ENCODE measurements at places on chromosomes 7 and 10.

DNA sequence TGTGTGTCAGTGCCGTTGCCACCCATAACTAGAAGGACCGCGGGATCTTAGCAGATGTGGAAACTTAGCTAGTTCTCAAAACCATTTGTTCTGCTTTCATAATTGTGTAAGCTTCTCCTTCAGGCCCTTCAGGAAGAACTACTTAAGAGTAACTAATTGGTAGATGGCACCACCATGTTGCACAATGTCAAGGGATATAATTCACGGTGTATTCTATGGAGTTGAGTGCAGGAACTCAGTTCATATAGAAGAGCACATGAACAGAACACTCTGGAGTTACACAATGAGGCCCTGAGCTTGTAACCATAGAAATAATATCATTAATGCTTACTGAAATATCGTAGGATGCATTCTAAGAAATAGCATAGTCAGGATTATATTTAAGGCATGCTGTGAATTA, 126.5 kb upstream of the GAD2 start:
- DNase-seq: no peak

DNA sequence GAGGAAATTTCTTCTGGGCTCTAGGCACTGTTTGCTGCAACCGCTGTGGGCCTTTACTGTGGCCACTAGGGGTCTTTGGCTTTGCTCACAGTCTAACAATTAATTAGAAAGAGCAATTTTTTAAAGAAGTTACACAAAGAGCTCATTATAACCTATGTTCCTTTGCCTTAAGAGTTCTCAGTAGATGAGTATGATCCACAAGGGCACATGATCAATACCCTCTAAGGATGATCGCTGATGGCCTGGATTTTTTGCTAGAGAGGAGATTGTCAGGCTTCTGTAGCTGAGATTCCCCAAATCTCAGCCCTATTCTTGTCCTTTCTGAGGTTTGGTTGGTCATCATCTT, 80.8 kb upstream of the RHOBTB1 start:
- no peak for DNase-seq

DNA sequence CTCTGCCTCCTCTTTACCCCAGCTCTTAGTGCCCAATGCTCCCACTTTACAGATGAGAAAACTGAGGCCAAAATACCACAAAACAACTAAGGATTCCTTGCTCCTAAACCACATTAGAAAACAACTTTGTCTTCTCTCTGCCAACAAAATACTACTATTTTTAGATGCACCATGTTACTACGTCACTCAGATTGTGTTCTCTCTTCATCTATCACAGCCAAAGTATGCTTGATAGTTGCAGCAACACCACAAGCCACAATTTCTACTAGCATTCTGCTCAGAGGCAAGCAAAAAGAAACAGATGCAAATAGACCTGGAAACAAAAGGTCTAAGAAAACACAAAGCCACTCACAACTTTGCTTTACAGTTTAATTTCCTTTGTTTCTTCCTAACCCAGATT, 3.3 kb upstream of the PDE1C start:
- DNase-seq: no peak

DNA sequence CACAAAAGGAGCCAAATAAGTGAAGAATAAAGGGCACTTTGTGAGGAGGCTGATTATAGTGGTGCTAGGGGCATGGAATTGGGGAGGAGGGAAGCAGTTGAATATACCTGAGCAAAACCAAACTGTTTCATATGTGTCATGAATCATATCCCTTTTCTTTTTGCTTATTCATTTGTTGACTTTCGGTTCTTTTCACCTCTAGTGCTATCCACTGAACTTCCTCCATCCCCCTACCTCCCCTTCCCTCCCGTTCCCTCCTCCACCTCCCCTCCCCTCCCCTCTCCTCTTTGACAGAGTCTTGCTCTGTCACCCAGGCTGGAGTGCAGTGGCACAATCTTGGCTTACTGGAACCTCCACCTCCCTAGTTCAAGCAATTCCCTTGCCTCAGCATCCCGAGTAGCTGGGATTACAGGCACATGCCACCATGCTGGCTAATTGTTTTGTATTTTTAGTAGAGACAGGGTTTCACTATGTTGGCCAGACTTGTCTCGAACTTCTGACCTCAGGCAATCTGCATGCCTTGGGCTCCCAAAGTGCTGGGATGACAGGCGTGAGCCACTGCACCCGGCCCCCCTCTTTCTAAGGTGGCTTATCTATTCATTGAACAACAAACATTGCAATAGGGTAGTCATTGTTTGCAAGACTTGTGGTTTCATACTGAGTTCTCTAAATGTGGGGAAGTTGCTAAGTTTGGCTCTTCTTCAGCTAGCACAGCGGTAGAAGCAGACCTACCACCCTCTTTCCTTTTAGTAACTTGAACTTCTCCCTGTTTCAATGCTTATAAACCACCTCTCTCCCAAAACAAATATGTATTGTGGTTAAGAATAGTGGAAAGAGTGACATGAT, 150.4 kb upstream of the PRPS1L1 start:
- no peak for DNase-seq

DNA sequence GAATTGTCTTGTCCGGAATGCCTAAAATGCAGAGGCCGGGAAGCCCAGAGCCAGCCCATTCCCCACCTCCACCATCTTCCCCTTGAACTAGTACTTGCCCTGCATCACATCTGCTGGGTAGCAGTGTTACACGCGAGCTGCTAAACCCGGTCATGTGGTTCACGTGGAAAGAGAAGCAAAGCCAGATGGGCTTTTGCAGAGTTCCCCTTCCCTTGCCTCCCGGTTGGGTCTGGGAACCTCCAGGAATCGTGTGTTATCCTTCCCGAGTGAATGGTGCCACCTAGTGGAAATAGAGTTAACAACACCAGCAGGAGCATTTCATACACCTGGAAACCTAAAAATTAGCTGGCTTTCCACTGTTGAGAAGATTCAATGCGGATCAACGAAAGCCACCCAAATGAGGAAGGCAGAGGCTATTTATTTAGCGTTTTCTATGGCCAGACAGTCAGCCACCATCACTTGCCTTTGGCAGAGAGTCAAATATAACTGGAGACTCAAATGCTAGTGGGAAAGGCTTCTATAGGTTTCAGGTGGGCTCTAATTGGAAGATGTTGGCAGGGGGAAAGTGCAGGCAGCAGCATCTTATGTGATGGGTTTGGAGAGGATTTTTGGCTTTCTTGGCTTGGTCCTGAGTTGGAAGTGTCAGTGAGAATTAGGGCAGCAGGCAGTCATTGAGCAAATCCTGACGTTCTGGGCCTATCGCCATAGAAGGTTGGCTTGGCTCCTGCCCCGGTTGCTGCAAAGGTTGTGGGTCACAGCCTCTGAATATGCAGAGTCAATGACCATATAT, 12.9 kb upstream of the DENND2A start:
- DNase-seq: no peak

DNA sequence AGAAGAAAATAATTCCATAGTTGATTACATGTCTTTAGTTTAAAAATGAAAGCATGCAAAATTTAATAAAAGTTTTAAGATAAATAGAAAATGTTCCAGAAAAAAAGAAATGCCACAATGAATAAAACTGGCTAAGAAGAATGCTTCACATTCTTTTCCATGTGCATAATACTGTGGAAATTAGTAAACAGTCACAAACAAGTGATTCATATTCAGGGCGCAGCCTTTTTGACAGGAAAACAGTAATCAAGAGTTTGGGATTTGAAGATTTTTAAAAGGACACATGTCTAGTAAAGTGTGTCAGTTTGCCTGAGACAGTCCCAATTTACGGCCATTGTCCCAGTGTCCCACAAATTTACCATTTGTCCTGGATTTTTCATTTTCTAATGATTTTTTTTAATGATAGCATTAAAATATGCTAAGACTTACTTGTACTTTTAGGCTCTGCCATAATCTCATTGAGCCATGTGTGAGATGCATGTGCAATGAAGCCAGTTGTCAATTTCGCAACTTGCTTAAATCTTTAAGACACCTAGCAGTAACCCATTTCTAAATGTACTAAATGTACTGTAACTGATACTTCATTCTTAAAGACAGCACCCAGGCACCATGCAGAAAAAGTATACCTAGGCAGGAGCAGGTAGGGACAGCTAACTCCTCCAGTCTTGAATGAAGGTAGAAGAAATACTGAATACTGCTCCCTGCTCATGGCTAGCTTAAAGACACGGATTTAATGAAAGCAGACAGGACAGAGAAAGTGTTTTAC, 46.9 kb downstream of the ZNF438 start:
- DNase-seq: no peak

DNA sequence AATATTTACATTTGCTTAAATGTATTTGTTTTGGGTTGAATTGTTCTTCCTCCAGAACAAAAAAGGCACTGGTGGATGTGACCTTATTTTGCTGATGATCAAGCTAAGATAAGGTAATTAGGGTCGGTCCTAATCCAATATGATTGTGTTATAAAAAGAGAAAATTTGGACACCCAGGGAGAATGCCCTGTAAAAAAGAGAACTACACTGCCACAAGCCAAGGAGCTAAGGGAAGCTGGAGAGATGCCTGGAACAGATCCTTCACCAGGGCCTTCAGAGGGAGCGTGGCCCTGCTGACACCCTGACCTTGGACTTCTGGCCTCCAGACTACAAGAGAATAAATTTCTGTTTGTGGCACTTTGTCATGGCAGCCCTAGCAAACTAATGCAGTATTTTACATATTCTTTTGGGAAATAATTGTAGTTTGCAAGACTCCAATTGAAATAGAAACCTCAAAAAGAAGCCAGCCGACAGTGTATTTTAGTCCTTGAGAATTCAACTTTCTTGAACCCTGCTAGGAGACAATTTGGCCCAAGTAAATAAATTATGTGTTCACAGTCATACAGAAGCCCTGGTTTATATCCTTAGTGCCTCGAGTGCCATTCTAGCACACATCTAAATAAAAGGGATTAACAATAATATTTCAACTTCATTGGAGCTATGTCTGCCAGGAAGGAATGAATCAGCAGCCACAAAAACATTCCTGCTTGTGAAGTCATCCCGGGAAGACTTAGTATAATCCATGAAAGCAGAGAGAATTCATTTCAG, 164.6 kb downstream of the PKD1L1 start:
- peak; percentile 87 for DNase-seq

GRCh38 chr7:118250860-118251494, 26.5 kb downstream of the ANKRD7 start:
- no peak for DNase-seq

DNA sequence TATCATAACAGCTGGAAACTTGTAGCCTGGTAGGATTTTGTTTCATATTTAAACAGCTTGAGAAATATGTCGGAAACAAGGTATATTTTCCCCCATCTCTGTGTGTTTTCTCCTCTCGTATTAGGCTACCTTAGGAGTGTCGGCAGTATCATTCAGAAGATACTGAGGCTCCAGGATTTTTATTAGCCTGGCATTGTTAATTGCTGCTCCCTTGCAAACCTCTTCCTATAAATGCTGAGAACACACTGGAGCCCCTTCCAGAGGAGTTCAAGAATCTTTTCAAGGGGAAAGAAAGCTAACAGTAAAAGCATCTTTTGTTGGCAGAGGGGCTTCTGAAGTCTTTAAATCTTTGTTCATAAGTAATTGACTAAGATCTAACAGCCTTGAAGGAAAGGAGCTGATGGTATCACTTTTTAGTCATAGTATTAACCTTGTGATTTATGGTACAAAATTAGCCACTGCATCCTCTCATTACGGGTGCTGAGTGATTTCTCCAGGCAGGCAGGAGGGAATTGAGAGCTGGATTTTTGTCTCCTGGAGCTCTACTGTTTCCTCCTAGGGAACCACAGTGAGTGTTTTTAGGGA, 998.7 kb downstream of the LRMDA start:
- no peak for DNase-seq

GRCh38 chr7:112708236-112708635, 82.0 kb downstream of the TMEM168 start:
- DNase-seq: no peak

DNA sequence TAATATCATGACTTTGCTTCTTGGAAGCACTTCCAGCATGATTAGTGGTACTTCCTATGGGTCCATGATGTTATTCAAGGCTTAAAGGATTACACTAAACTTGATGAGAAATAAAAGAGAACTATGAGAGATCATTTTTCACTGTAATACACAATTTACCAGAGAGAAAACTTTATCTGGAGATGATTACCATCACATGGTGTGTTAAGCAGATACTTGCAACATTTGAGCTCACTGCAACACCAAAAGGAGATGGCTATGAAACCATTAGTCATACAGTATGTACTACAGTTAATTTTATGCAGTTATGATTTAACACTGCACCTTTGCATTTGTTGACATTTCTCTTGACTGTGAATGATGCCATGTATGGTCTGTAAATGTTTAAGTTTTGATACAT, 311.3 kb upstream of the AOAH start:
- DNase-seq: no peak

GRCh38 chr7:2230226-2230625, 2.5 kb downstream of the MAD1L1 start:
- no peak for DNase-seq

- no peak for DNase-seq
These were observed 8.6 kb upstream of the GRID2IP start for GRCh38 chr7:6559896-6560295.

DNA sequence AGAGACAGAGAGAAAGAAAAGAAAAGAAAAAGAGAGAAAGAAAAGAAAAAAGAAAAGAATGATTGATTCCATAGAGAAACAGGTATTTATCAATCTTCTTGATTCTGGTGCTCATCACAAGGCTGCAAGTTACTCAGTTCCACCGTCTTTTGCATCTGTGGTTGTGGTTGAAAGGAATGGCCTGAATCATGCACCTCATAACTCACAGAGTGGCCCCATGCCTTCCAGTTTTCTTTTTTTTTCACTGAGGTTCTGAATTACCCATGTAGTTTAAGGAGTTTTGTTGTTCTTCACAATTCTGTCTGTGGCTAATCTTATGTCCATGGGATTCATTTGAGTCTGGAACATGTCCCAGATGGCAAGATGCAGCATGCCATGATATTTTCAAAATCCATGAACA, 156.0 kb downstream of the ZNF33B start:
- DNase-seq: no peak

GRCh38 chr10:94358480-94358879, 4.3 kb downstream of the NOC3L start:
- no peak for DNase-seq

DNA sequence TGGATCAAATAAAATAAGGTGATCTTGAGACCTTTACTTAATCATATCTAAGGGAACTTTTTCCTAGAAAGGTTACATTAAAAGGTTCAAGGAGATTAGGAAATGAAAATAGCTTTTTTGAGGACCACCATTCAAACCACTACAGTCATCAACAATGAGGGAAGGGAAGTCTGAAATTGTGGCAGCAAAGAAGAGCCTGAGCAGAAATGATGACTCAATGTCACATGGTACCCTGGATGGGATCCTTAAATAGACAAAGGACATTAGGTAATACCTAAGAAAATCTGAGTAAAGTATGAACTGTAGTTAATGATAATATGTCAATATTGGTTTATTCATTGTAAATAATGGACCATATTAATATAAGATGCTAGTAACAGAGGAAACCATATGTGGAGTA, 236.0 kb downstream of the SEMA3D start:
- DNase-seq: no peak

GRCh38 chr7:94529516-94529915, 19.9 kb downstream of the CASD1 start:
- DNase-seq: no peak

GRCh38 chr10:32360241-32360640, 13.3 kb upstream of the EPC1 start:
- no peak for DNase-seq

Measured in forelimb muscle (tissue), 1 donor.